ENCODE measurements at places on chromosomes 3 and 15.
A peak's percentile ranks its signal among the peaks of the same experiment; 100 is the strongest.

GRCh38 chr15:63599401-63600000 lies 2.3 kb downstream of the FBXL22 start:
- DNase-seq, result no peak

DNA sequence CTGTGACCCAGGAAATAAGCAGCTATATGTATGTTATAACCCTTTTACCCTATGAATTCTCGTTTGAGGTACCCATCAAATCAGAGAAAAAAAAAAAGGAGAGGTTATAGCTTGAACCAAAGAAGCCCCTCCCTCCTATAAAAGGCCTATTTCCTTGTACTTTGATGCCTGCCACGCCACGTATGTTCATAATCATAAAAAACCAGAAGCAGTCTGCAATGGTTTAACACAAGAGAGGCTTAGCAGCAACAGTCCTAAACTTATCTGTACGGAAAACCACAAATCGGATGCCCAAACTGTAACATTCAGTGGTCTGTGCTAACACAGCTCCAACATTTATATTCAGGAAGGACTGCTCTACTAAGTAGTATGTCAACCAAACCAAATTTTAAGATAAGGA lies 21.2 kb downstream of the CCR8 start:
- DNase-seq, result no peak

- DNase-seq, result no peak
Observed at GRCh38 chr3:194137008-194137505, 1.1 kb downstream of the HES1 start.

GRCh38 chr3:45551214-45552010 lies 43.1 kb upstream of the LIMD1 start:
- DNase-seq, result peak; percentile 86

GRCh38 chr3:29245441-29245840 lies 35.4 kb upstream of the RBMS3 start:
- DNase-seq, result no peak

GRCh38 chr3:143001034-143001368 lies 369 bp upstream of the U2SURP start:
- DNase-seq, result no peak

GRCh38 chr3:50665081-50665840 lies 9.5 kb upstream of the DOCK3 start:
- DNase-seq, result no peak

GRCh38 chr3:126867863-126868200 lies 115.1 kb upstream of the PLXNA1 start:
- DNase-seq, result no peak

DNA sequence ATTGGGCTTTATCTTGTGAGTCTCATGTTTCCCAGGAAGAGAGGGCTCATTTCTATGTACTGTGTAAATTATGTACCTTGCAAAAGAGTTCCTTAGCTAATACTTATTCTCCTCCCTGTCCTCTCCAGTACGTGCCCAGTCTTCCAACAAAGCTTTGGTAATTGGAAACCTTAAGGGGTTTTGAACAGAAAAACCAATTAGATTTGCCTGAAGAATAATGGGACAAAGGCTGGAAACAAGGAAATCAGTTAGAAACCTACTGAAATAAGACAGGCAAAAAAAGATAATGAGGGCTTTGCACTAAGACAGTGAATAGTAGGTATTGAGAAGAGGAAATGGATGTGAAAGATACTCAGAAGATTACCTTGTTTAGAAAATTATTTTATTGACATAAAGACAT lies 82.5 kb downstream of the SPRED1 start:
- no peak for DNase-seq

GRCh38 chr3:197807969-197808587 lies 17.0 kb downstream of the LRCH3 start:
- DNase-seq, result no peak

DNA sequence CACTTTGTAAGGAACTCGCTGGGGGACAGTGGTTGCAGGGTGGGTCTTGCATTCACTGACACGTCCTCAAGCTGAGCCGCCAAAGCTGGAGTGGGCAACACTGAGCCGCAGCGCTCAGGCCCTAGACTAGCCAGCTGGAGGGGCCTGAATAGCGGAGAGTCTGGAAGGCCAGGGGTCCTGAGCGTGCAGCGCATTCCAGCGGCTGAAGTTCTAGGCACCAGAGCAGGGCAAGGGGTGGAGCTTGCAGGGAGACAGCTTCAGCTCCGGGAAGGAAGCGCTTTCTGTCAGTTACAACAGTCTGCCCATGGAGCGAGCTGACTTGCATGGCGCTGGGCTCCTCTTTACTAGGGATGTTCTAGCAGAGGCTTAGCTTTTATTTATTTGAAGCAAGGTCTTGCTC lies 2.7 kb downstream of the MAP6D1 start:
- no peak for DNase-seq

DNA sequence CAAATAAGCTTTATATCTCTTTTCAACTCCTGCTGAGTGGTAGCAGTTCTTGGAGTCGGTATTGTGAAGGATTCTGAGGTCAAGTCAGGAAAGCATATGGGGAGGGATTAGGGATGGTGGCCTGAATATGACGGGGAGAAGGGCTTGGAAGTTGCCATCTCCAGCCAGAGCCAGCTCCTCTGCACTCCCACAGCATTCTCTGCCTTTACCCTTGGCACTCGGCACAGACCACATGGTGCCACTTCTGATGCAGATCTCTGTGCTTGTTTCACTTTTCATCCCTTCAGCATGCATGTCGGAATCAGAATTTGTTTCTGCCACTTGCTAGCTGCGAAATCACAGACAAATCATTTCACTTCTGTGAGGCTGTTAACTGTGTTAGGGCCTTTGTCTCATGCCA lies 52.5 kb downstream of the RAB11A start:
- no peak for DNase-seq

- DNase-seq, result no peak
Observed at GRCh38 chr15:65066635-65067316, 1.0 kb downstream of the RASL12 start.

GRCh38 chr3:60954048-60954447 lies 297.2 kb downstream of the FHIT start:
- no peak for DNase-seq

DNA sequence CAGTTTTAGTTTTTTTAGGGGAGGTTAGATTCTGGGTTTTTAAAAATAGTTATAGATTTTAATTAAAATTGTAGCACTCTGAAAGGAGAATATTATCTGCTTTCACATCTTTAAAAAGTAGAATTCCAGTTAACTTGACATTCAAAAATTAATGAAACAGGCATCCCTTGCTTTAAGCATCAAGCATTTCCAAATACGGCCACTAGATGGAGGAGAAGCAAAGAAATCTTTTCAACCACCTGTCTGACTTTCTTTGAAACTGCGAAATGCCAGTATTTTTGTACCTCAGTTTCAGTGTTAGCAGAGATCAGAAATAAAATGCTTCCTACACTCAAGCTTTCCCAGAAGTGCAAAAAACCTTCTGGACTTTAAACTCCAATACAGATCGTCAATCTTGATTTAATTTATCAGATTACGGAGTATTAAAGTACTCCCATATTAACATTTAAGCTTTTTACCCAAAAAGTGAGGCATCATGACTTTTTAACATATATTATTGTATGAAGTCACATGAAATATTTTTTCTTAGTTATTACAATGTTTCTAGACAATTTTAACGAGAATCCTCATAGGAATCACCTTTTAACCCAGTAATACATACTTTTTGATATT lies 153.3 kb downstream of the P3H2 start:
- DNase-seq, result peak; percentile 68

- DNase-seq, result no peak
Observed at GRCh38 chr3:129017484-129017899, 16.4 kb downstream of the EFCC1 start.

GRCh38 chr15:67307889-67308597 lies 53.5 kb downstream of the IQCH start:
- no peak for DNase-seq

- no peak for DNase-seq
Observed at GRCh38 chr15:98745650-98746374, 97.5 kb downstream of the IGF1R start.

- no peak for DNase-seq
Observed at GRCh38 chr3:46845397-46845859, 17.8 kb downstream of the MYL3 start.

DNA sequence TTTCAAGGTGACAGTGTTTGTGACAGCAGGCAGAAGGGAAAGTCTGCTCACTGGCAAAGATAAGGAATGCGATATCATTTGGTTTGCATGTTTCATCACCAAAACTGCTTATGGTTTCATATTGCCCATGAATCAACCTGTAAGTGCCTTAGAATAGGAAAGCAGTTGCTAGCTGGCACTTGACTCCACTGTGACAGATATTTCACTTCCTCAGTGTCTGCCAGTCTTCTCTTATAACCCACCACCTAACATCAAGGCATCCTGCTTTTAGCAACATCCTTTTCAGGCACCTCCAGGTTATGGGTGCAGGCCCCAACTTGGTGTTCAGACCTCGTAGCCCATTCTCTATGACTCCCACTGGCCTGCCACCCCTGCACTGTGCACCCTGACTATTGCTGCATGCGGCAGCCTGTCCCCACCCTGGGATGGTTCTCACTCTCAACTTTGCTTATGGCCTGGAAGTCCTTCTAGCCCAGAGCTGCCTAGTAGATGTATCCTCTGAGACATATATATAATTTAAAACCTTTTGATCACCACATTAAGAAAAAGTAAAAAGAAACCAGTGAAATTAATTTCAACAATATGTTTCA lies 154.4 kb upstream of the RARB start:
- DNase-seq, result no peak

- no peak for DNase-seq
Observed at GRCh38 chr3:63595221-63595620, 57.3 kb upstream of the SNTN start.

DNA sequence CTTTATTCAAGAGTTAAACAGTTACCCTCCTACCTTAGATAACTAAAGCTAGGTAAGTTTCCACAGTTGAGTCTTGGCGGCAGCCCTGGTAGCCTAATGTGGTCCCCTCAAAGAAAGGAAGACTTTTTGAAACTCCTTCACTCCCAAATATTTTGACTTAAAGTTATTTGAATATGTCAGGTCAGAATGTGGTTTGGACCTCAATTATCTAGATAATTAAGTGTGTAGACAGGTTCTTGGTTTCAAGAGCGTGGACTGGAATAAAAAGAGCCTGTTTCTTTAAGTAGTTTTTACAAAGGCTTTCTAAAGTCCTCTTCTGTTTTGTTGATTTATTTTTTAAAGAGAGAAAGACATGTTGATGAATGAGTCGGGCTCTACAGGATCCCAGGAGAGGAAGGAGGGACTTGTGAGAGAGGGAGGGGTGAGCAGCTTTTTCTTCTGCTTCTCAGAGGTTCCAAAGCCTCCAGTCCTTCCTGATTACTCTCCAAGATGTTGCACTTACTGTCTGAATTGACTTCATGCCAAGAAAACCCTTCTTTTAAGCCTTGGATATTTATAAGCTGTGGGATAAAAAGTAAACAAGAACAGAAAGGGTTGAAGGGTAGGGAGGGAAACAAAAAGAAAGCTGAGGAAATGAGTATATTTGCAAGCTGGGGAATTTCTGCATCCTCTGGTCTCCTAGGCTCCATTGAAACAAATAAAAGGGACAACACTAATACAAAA lies 457.4 kb downstream of the IGSF11 start:
- no peak for DNase-seq

GRCh38 chr3:112699436-112699978 lies 58.6 kb upstream of the CCDC80 start:
- no peak for DNase-seq

DNA sequence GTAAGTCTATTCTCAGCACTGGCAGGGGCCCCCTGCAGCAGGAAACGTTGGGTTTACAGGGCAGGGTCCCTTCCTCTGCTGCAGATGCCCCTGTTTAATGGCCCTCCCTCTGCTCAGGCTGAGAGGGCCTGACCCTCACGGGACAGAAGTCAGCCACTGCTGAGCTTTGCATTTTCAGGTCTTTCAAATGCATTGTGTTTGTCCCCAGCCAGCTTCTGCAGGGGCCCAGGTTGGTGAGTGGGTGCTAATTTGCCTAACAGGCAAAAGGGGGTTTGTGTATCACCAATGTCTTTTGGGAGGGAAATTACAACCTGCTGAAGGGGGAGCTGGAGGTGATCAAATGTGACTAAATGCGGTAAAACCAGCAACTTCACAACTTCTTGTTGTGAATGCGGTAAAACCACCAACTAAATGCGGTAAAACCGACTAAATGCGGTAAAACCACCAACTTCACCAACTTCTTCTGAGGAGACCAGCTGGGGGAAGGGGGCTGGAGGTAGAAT lies 44.8 kb upstream of the UBE2E1 start:
- DNase-seq, result no peak

GRCh38 chr3:140767566-140767965 lies 89.7 kb downstream of the TRIM42 start:
- no peak for DNase-seq

DNA sequence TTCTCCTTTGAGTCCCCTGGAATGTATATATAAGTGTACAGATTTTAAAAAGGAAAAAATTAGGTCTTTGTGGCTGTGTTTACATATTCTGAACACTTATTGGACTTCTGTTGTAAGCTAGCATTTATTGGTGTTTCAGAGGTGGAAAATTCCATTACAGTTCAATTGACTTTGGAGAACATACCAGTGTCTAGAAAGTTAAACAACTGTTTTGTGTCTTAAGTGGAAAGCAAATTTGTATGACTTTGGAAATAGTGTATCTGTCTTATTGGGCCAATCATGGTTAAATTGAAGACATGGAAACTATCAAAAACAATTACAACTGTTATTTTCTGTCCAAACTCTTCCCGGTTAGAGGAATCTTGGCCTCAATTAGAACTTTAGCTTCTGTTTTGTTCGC lies 265.0 kb upstream of the C2CD4B start:
- DNase-seq, result no peak

GRCh38 chr3:159340877-159341500 lies 539.1 kb downstream of the MFSD1 start:
- DNase-seq, result no peak

DNA sequence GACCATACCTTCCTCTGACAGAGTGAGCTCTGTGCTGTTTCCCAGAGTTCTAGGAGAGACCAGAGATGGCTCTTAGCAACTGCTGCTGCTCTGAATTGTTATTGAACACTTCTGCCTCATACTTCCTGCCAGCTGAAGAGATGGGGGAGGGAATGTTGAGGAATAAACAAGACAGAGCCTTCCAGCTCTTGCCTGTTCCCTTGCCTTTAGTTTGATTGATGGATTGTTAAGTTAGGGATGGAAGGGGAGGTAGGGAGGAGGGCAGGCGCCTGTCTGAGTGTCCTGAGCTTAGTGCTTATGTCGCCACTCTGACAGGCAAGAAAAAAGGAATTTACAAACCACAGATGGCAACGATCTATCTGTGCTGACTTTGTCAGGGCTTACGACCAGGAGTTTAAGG lies 42.8 kb downstream of the ZNF609 start:
- DNase-seq, result no peak

GRCh38 chr15:93312891-93313486 lies 224.0 kb upstream of the RGMA start:
- no peak for DNase-seq

- no peak for DNase-seq
Observed at GRCh38 chr15:41825572-41826535, 2.0 kb upstream of the JMJD7 start.

GRCh38 chr3:160546727-160547126 lies 18.6 kb downstream of the KPNA4 start:
- no peak for DNase-seq

GRCh38 chr3:187641320-187642016 lies 28.7 kb downstream of the SST start:
- no peak for DNase-seq

DNA sequence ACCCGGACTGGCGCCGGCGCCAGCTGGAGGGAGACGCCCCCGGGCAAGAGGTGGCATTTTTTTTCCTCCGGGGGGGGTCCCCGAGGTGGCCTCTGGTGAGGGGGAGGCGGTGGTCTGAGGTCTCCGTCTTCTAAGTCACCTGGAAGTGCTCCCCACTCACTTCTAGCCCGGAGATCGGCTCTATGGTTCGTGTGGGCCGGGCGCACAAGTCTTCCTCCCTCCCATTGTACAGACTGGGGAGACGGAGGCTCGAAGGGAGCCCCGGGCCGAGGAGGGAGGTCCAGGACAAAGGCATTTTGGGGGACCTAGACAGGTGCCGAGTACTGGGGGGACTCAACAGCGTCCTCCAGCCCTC lies 4.4 kb downstream of the GATA2 start:
- DNase-seq, result no peak
